Activated T-helper 9 cell treated with anti-CD3 and anti-CD28 coated beads, Interleukin-2, amount 50 U/mL, for 16 hours (primary cell): ENCODE measurements at places on chromosomes 5 and 9.

DNA sequence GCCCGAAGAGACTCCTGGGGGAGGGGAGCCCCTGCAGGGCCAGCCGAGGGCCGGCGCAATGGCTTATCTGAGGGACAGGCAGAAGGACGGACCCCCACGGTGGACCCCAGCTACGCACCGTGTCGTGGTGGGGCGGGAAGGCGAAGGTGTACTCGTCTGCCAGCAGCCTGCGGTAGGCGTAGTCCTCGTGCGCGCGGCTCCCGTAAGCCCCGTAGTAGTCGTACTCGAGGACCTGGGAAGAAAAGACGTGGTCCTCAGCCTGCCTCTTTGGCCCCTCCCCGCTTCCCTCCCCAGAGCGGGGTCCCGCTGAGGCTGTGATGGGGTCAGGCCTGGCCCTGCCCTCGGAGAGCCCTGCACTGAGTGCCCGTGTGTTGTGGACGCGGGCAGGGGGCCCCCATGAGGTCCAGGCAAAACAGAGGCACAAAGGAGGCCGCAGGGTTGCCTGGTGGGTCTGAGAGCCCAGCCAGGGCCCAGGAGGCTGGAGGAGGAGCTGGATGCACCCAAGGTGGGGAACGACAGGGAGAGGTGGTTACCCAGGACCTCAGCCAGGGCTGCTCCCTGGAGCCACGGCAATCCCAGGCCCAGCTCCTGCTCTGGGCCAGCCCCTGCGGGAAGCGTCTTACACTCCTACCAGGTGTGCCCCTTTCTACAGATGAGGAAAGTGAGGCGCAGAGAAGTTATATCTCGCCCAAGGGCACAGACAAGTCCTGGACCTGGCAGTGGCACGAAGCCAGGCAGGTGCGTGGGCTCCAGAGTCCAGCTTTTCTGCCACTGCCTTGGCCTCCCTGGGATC, 35.2 kb downstream of the SARDH start:
- DNase-seq: no peak

DNA sequence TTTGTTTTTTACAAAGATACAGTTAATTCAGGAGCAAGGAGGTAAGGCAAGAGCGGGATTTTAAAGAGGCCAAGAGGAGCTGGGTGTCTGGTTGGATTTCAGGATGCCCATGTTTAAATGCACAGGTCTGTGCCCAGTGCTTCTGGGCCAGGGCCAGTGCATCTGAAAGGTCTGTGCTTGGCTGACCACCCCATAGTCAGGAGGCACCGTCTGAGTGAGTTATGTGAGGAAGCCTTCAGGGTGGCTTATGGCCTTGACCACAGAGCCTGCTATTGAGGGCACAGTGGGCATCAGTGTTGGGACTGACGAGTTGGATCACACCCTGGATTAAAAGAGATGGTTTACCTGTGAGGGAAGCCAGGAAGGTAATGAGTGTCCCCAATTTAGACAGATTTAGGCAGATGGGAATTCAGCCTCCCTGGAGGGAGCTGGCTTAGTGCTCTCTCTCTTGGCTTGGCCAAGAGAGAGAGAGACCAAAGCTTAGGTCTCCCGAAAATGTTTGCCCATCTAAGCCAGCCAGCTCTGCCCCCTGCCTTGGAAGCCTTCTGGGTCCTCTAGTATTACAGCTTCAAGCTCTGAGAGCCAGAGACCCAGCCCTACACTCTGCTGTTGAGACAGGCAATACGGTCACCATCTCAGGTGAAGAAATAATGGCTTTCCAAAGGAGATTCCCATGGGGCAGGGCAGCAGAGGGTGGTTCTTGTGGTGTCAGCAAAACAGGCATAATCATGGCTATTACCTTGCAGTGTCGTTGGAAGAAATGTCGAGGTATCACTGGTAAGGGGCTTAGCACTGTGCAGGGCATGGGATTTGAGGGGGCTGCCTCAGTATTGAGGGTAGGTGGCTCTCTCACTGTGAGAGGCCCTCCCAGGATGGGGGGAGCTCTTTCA, 68.6 kb downstream of the RGS3 start:
- DNase-seq: no peak

GRCh38 chr5:25713259-25713658, 1068.5 kb upstream of the CDH10 start:
- DNase-seq: no peak

- DNase-seq: no peak
Measured at GRCh38 chr5:150670948-150671310, 9.9 kb downstream of the MYOZ3 start.

GRCh38 chr5:160479926-160480325, 58.3 kb downstream of the PTTG1 start:
- no peak for DNase-seq
